ENCODE measurements at places on chromosomes 1 and 21. TPM values are rescaled to one million over a fixed set of nuclear protein-coding genes. Genes with fewer than 3 reads are reported as not detected.
A peak's percentile ranks its signal among the peaks of the same experiment; 100 is the strongest.

ZMYND12 gene
- total RNA-seq = not detected

GPA33 gene
- total RNA-seq = not detected

MATN1 gene
- 0.06 TPM for total RNA-seq

KLHDC9 gene
- not detected for total RNA-seq

CRYAA gene
- total RNA-seq = not detected

OR14K1 gene
- total RNA-seq = not detected

GPR25 gene
- total RNA-seq = not detected

DNA sequence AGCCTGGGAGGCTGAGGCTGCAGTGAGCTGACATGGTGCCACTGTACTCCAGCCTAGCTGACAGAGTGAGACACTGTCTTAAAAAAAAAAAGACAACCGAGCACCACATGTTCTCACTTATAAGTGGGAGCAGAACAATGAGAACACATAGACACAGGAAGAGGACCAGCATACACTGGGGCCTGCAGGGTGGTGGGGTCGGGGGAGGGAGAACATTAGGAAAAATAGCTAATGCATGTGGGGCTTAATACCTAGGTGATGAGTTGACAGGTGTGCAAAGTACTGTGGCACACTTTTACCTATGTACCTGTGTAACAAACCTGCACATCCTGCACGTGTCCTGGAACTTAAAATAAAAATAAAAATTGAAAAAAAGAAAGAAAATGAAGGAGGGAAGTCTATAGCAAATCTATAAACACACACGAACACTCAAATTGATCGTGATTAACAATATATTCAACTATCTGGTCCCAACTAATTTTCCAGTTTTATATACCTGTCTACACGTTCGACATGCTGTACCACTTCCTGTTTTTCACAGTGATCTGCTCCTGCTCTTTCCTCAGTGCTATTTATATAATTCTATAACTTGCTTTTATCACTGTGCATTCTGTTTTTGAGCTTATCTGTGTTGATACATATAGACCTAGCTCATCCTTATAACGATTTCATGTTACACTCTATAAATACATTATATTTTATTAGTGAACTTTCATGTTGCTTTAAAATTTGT is 27.2 kb downstream of the AK5 start:
- no peak for DNase-seq

DNA sequence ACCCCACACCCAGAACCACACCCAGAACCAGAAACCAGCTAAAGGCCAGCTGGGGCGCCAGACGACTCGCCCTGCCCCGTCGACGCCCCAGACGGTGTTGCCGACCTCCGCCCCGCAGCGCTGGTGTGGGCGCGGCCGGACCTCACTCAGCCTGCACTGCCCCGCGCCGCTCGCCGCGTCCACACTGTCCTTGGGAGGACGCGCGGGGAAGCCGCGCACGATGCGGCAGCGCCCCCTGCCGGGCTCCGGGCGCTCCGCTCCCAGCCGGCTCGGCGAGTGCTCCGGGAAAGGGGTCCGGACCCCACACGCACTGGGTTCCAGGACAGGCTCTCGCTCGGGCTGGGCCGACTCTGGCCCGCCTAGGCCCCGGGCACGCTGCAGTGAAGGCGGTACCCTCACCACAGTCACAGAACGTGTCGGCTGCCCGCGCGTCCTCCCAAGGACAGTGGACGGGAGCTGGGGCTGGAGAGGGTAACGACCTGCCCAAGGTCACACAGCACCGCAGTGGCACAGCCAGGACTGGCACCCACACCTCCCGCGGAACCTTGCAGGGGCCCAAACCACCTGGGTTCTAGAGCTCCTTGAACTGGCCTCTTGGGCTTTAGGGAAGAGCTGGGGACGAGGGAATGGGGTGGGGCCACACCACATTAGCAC is 90.2 kb downstream of the DMRTA2 start:
- peak; percentile 39 for DNase-seq

- no peak for DNase-seq
Observed at GRCh38 chr1:54413732-54414131, 7.5 kb upstream of the SSBP3 start.

- no peak for DNase-seq
Observed at GRCh38 chr1:182111496-182111895, 50.0 kb upstream of the ZNF648 start.

DNA sequence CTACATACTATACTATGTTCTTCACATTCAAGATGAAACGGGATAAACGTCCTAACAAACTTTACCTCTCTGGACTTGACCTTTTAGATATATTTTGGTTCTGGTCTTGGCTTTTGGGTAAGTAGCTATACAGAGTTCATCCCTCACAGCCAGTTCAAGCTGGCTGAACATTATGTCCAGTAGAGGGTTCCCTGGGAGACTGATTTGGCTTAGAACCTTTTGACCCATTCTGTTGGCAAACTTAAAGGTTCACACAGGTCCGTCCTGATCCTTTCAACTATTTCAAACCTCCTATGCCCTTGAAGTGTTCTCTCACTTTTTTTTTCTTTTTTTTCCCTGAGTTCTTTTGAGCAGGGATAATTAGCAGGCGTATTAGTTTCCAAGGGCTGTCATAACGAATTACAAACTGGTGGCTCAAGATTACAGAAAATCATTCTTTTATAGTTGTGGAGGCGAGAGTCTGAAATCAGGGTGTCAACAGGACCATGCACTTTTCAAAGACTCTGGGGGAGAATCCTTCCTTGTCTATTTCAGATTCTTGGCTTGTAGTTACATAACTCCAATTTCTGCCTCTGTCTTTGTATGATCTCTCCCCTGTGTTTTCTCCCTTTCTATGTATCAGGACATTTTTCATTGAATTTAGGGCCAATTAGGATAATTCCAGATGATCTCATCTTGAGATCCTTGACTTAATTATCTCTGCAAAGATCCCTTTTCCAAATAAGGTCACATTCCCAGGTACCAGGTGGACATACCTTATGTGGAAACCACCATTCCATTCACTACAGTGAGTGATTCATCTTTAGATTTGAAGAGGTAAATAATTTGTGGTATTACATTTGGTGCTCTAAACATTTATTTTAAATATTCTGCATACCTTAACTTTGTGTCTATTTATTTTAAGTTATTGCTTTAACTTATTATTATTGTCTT is 257.4 kb upstream of the USP25 start:
- no peak for DNase-seq

DNA sequence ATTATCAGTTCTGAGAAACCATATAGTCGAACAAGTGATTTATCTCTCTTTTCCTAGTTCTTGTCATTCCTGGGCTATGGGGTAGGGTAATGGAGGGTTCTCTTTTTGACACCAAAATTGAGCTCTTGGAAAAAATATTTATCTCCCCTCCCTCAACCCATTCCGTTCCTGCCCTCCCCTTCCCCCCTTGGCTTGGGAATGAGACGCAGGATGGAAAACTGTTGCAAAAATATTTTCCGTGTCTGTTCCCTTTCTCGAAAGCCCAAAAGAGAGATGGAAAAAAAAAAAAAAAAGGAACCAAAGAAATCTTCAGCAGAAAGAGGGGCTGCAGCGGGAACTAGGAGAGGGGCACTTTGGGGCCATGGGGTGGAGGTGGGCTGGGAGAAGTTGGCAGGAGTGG is 766 bp downstream of the ATP2B4 start:
- DNase-seq = no peak

- no peak for DNase-seq
Observed at GRCh38 chr21:26153758-26154157, 16.8 kb downstream of the APP start.

DNA sequence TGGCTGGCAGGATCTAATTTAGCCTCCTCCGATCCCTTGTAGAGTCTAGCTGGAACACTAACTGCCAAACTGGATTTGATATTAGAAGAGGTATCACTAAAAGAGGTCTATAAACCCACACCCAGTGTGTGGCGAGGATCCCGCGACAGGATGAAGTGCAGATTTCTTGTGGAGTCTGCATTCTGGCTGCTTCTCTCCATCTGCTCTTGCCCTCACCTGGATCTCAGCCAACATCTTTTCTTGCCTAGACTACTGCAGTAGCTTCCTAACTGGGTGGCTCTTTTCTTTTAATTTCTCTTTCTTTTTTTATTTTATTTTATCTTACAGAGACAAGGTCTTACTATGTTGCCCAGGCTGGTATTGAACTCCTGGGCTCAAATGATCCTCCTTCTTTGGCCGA is 48.9 kb upstream of the CAPZB start:
- DNase-seq = no peak

- no peak for DNase-seq
Observed at GRCh38 chr1:33848205-33848937, 15.5 kb upstream of the HMGB4 start.
